ENCODE measurements at places on chromosomes 11 and 22. TPM values are rescaled to one million over a fixed set of nuclear protein-coding genes. Genes with fewer than 3 reads are reported as not detected.
A peak's percentile ranks its signal among the peaks of the same experiment; 100 is the strongest.

- DNase-seq, result peak; percentile 76
Observed at GRCh38 chr11:269146-269890, 8.9 kb upstream of the NLRP6 start.

DNA sequence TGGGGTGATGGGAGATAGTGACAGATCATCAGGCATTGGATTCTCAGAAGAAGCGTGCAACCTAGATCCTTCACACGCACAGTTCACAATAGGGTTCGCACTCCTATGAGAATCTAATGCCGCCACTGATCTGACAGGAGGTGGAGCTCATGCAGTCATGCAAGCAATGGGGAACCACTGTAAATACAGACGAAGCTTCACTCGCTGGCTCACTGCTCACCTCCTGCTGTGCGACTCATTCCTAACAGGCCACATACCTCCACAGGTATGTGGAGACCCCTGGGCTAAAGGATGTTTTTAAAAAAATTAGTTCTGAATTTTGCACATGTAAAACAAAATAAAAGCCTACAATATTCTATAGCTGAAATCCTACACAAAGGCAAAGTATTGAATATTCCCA, 20.5 kb upstream of the TEAD1 start:
- DNase-seq, result peak; percentile 25

DNA sequence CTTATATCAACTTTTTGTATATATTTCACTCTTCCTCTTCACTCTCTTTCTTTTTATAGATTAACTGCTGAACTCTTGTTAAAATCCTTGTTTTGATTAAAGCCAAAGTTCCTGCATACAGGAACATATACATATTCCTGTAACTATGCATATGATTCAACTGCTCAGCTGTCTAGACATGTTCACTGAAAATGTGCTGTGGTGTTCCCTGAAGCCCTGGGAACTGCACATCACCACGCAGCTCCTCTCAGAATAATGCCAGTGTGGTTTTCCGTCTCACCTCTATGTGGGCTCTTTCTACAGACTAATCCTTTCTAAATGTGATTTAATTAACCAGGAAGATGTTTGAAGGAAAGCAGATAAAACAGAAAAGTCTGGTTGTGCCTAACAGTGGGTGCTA, 25.6 kb upstream of the MMP12 start:
- peak; percentile 26 for DNase-seq

DNA sequence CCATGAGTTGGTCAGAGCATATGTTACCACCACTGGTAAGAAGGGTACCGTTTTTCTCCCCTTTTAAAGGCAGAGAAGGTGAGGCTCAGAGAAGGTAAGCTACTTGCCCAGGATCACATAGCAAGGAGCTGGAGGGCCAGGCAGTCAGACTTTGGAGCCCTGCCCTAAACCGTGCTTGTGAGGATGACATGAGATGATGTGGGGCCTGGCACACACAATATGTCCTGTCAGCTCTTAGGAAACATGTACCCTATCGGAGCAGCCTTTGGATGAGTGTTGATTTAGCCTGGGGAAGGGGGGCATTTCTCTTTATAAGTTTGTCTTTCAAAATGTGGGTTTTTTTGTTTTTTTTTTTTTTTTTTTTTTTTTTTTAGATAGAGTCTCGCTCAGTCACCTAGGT, 100.5 kb upstream of the CRYBB3 start:
- no peak for DNase-seq

DNA sequence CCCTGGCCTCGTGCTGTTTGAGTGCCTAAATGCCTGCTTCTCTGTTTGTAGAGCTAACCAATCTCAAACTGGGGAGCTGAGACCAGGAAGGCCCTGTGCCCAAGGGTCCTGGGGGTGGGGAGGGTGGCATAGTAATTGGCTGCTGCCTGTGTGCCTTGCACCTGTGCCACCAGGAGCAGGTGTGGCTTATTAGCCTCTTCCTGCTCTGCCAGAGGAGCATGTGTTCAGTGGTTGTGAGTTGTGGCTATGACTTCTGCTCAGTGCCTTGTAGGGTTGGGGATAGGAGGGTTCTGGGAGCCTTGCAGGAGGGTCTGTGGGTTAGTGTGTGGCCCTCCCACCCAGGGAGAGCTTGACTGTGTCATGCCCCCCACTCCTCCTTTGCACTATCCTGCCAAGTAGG, 109.2 kb downstream of the ZBTB16 start:
- no peak for DNase-seq

DNA sequence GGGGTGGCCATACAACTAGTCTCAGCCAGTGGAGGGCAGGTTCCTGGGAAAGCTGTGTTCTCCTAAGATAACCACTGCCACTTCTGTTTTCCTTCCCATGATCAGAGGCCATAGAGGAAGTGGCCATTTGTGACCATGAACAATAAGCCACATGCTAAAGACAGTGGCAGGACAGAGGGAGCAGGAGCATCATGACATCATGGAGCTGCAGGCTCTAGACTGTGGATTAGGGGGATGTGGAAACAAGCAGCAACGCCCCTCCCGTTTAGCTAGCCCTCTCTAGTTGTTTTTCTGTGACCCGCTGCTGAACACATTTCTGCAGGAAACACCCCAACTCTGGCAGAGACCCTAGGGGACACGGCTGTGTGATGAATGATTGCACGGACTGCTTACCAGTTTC, 195.0 kb upstream of the NECTIN1 start:
- DNase-seq, result no peak

DNA sequence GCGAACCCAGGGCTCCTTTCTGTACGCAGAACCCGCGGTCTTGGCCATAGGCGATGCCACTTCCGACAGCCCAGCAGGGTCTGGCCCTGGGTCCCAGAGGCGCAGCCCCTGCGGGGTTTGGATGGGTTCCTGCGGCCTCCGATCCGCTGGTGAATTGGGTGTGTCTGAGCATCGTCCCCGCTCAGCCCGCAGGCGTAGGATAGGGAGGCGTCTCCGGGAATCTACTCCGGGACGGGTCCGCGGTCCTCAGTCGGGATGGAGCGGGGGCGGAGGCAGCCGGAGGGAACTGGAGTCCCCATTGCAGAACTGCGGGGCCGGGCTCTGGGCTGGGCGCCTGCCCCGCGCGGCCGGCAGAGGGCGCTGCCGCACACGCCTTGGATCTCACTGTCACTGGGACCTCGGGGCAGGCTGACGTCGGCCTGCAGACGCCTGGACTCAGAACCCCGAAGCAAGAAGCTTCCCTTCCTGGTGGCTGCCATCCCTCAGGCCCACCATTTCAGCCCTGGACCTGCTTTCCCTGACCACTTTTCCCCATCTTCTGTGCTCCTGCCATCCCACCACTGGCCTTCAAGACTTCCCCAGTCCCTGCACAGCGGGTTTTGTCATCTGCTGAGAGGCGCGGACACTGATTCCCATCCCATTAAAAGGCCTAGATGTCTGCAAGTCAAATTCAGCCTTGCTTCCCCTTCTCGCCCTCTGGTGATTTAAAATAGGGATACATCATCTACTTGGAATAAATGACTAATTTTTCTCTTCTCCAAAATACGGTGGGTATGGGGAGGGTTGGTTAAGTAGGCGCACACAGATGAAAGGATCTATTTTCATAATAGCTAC, 38.3 kb upstream of the CREB3L1 start:
- DNase-seq, result peak; percentile 89

- peak; percentile 43 for DNase-seq
Observed at GRCh38 chr11:13354335-13354734, 76.7 kb downstream of the BMAL1 start.

GRCh38 chr11:131478341-131478740, 107.9 kb downstream of the NTM start:
- DNase-seq, result no peak

- no peak for DNase-seq
Observed at GRCh38 chr11:73292525-73292894, 15.6 kb upstream of the ARHGEF17 start.

DNA sequence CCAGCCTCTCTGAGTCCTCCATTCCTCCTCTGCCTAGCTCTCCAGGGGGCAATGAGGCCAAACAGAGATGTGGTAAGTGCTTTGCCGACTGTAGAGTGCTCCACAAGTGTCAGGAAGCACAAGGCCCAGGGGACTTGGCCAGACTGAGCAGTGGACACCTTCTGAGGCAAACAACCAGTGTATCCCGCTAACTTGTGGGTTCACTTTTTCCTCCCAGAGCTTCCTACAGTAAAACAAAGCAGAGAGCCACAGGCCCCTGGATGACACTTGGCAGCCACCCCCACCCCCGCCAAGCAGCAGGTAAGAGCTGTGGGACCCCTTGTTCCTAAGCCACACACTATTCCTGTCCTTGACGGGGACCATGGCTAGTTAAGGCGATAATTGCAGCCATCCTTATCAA, 160.9 kb downstream of the CACNA1I start:
- DNase-seq, result no peak

DNA sequence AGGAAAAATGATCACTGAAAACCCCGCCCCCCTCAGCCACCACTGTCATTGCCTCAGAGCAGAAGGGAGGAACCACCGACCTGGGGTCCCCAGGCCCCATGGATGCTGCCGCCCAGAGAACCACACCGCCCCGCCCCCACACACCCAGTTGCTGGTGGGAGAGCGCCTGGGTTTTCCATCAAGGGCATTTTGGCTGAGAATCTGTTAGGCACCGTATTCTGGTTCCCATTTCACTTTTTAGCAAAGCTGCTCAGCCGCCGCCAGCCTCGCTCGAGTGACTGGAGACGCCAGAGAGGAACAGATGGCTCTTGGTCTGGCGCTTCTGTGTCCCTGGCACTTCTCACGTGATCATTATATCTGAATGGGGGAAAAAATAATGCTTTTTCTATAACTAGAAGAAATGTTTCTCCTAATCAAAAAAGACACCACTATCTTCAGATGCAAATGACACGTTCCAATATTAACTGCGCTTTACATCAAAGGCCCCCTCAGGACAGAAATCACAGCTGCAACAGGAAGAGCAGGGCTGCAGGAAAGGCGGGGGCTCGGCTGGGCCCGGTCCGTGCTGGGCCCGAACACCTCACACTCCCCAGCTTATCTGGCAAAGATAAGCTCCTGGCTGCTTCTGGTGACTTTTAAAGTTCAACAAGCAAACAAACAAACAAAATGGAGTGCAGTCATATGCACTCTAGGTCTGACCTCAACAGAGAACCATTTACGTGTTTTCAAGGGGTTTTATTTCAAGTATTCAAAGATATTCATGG, 149.8 kb downstream of the MPPED1 start:
- DNase-seq, result no peak

GRCh38 chr11:92383430-92383829, 158.8 kb downstream of the FAT3 start:
- DNase-seq, result peak; percentile 85

DNA sequence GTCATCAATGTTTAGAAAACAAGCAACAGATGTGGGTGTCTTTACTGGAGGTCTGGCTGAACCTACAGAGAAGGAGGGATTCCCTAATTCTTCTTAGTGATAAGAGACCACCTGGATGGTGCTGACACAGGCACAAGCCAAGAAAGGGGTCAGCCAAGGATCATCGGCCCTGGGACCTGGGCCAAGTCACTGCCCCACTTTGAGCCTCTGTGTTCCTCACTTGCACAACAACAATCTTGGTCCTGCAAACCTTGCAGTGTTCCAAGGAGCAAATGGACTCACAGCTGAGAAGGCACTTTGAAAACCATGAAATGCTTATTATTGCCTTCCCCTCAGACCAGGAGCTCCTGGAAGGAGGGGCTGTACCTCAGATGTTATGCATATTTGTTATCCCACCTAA, 7.0 kb upstream of the KCNE3 start:
- DNase-seq, result no peak

DNA sequence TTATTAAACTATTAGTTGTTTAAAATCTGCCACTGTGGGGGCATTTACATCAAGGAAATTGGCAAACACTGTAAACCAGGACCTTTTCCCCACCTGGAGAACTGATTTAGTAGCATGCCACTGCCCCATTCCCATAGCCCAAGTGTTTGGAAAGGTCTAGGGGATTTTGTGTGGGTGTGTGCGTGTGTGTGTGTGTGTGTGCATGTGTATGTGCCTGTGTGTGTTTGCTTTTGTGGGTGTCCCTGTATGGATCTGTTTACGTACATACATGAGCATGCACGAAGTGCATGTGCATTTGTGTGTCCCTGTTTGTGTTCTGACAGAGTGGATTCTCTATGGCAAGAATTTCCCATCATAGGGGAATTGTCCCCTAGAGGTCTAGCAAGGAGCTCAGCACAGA, 62.7 kb upstream of the LMO1 start:
- no peak for DNase-seq

GRCh38 chr22:27984001-27984695, 65.1 kb upstream of the PITPNB start:
- DNase-seq, result no peak

DNA sequence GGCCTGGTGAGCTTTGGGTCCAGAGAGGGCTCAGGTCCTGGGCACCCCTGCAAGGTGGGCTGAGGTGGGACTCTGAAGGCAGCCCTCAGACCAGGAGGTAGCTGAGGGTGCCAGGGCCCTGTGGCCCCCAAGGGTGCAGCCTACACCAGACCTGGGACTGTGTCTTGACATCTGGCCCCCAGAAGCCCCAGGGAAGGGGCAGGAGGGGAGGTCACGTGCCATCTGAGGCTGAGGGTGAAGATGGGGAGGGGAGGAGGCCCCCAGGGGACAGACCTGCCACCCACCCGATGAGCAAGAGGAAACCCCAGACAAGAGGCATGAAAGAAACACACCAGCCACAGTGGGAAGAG, 520.2 kb downstream of the BRD1 start:
- no peak for DNase-seq

GRCh38 chr11:46914363-46914762, 4.0 kb downstream of the LRP4 start:
- DNase-seq, result no peak

DNA sequence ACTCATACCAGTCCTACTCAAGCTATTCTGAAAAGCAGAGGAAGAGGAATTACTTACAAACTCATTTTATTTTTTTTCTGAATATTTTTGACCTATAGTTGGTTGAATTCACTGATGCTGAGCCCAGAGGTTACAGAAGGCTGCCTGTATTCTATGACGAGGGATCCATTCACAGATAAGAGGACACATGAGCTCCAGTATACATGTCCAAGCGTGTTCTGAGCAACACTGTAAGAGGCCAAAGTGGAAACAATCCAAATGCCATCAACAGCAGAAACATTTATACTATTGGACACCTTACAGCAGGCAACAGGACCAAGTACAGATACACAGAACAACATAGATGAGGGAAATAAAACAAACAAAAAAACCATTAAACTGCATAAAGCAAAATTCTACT, 10.3 kb downstream of the KDM4E start:
- peak; percentile 36 for DNase-seq

SCGB1D2 gene
- not detected for total RNA-seq

SLC22A9 gene
- total RNA-seq, result not detected

CHRDL2 gene
- total RNA-seq, result not detected

MAPK8IP1 gene
- 2.2 TPM for total RNA-seq

PARVG gene
- not detected for total RNA-seq

SEC14L6 gene
- not detected for total RNA-seq

ZDHHC13 gene
- 12.2 TPM for total RNA-seq

MRGPRX4 gene
- total RNA-seq, result not detected

Measured in MCF 10A (cell line).